Adrenal gland (tissue), 19 donors: ENCODE measurements at places on chromosomes 13 and 19. TPM values are rescaled to one million over a fixed set of nuclear protein-coding genes. Genes with fewer than 3 reads are reported as not detected.

- H3K36me3 ChIP-seq, result no peaks in the 10 kb centered on the region
- H3K4me1 ChIP-seq, result no peaks in the 10 kb centered on the region
- H3K27ac ChIP-seq, result no peak overlapping the region
- DNase-seq, result no peak
- no peak overlapping the region for H3K4me3 ChIP-seq
- H3K27me3 ChIP-seq, result no peaks in the 10 kb centered on the region
Observed at GRCh38 chr13:100645382-100645781, 29.2 kb downstream of the TMTC4 start.

Gene FXYD5
- 4.2 TPM for total RNA-seq

Gene KLF5
- 4.7 TPM for total RNA-seq

DNA sequence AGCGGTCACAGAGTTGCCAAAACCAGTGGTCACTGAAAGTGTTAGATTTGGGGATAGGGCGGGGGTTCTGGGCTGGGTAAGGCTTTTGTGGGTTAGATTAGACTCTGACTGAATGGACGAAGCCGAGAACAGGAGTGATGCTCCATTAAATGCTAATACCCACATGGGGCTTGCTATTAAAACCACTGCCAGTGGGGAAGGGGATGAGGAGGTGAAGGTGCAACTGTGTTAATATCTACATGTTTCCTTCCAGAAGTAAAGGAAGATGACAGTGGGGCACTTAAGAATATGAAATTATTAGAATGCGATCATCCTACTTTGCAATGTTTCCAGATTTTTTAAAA, 573 bp upstream of the ZNF614 start:
- peaks cover 15% of the 10 kb centered on the region for H3K4me1 ChIP-seq
- H3K27ac ChIP-seq, result peak overlapping the region; percentile 88
- no peaks in the 10 kb centered on the region for H3K36me3 ChIP-seq
- peak overlapping the region; percentile 69 for H3K4me3 ChIP-seq
- H3K27me3 ChIP-seq, result no peaks in the 10 kb centered on the region

Gene ERICH4
- not detected for total RNA-seq

Gene CLC
- not detected for total RNA-seq

- no peak overlapping the region for H3K27ac ChIP-seq
- no peaks in the 10 kb centered on the region for H3K4me1 ChIP-seq
- DNase-seq, result no peak
- no peak overlapping the region for H3K4me3 ChIP-seq
- no peaks in the 10 kb centered on the region for H3K27me3 ChIP-seq
- H3K36me3 ChIP-seq, result no peaks in the 10 kb centered on the region
Observed at GRCh38 chr13:51944428-51944827, 66.8 kb downstream of the ATP7B start.

GRCh38 chr13:43127827-43128226, 104.4 kb downstream of the DNAJC15 start:
- no peak overlapping the region for H3K27ac ChIP-seq
- DNase-seq, result no peak
- no peaks in the 10 kb centered on the region for H3K27me3 ChIP-seq
- no peaks in the 10 kb centered on the region for H3K36me3 ChIP-seq
- H3K4me3 ChIP-seq, result no peak overlapping the region

GRCh38 chr19:17244618-17245534, 843 bp downstream of the NR2F6 start:
- H3K4me1 ChIP-seq, result no peaks in the 10 kb centered on the region
- H3K4me3 ChIP-seq, result no peak overlapping the region
- DNase-seq, result no peak
- no peaks in the 10 kb centered on the region for H3K36me3 ChIP-seq
- peak overlapping the region; percentile 18 for H3K27ac ChIP-seq

DNA sequence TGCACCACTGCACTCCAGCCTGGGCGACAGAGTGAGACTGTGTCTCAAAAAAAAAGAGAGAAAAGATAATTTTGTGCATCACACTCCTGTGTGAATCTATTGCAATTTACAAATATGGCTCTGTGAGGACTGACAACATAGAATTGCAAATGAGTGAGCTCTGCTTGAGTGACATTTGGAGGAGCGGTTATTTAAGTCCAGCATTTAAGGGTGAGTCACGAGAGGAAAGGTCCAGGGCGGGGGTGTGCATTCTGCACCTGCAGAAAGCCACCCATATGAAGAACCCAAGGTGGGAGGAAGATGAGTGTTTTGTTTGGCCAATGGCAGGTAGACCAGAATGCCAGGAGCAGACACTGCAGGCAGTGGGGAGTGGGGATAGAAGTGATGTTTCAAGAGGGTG, 58.5 kb downstream of the DGKH start:
- no peaks in the 10 kb centered on the region for H3K4me1 ChIP-seq
- no peaks in the 10 kb centered on the region for H3K27me3 ChIP-seq
- no peak overlapping the region for H3K4me3 ChIP-seq
- no peak overlapping the region for H3K27ac ChIP-seq
- DNase-seq, result no peak
- no peaks in the 10 kb centered on the region for H3K36me3 ChIP-seq

Gene MBD3L2
- not detected for total RNA-seq
